ENCODE measurements at places on chromosomes 6 and 20. TPM values are rescaled to one million over a fixed set of nuclear protein-coding genes. Genes with fewer than 3 reads are reported as not detected.

The RAB44 gene
- total RNA-seq, result 0.03 TPM

The GNMT gene
- total RNA-seq, result 0.13 TPM

The MYT1 gene
- total RNA-seq, result not detected

The CDH26 gene
- total RNA-seq, result 0.59 TPM

The DEFB118 gene
- not detected for total RNA-seq

The GSTA1 gene
- total RNA-seq, result 0.26 TPM

The RGS17 gene
- 13.9 TPM for total RNA-seq

The POM121L2 gene
- not detected for total RNA-seq

The LTB gene
- not detected for total RNA-seq

The BEND3 gene
- 2.5 TPM for total RNA-seq

The TREML1 gene
- not detected for total RNA-seq

The HLA-DRB1 gene
- 1.3 TPM for total RNA-seq

The SNAP91 gene
- total RNA-seq, result not detected

The C6orf62 gene
- total RNA-seq, result 169 TPM

The PRDM1 gene
- 2.3 TPM for total RNA-seq

The PTCRA gene
- not detected for total RNA-seq

The HFE gene
- 20.3 TPM for total RNA-seq

The HRH3 gene
- not detected for total RNA-seq

The FUT9 gene
- total RNA-seq, result not detected

The PPIL6 gene
- 5.0 TPM for total RNA-seq

The CYP21A2 gene
- 0.26 TPM for total RNA-seq

The PKIB gene
- total RNA-seq, result 6.5 TPM

The CCN6 gene
- 0.10 TPM for total RNA-seq

The PTGIS gene
- total RNA-seq, result 121 TPM

The BMP5 gene
- total RNA-seq, result 0.03 TPM

The FAM217A gene
- total RNA-seq, result not detected

The RRP36 gene
- 57.6 TPM for total RNA-seq

The TMEM217 gene
- total RNA-seq, result 1.4 TPM

The HLA-DQA1 gene
- not detected for total RNA-seq

The TGM3 gene
- not detected for total RNA-seq

The NRSN1 gene
- not detected for total RNA-seq

The TINAG gene
- total RNA-seq, result not detected

The FNDC11 gene
- total RNA-seq, result 0.46 TPM

The ZKSCAN3 gene
- total RNA-seq, result 6.9 TPM

The PHACTR2 gene
- total RNA-seq, result 53.8 TPM

All from smooth muscle cell of the pulmonary artery (primary cell).